ENCODE measurements at places on chromosomes 4 and X. TPM values are rescaled to one million over a fixed set of nuclear protein-coding genes. Genes with fewer than 3 reads are reported as not detected.

- DNase-seq: no peak
Measured at GRCh38 chr4:101851672-101852071, 61.1 kb downstream of the BANK1 start.

- DNase-seq: no peak
Measured at GRCh38 chr4:150890246-150890645, 124.8 kb downstream of the LRBA start.

The TRIM75 gene
- total RNA-seq: not detected

The PAGE1 gene
- total RNA-seq: not detected

GRCh38 chr4:181559637-181560036 is 683.6 kb upstream of the TENM3 start:
- DNase-seq: no peak

DNA sequence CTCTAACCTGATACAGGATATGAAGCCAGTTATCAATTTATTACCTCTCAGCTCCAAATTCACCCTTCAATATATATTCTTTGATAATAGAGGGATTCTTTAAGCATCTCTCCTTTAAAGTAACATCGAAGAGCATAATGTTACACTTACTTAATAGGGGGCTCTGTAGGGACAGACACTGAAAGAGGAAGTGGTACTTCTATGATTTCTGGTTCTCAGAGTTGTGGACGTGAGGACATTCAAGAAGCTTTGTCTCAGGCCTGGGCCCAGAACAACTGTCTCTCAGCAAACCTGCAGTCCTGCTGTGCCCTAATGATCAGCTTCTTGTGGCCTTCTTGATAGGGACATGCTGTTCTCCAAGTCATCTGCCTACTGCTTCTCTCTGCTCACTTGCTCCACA is 4.2 kb upstream of the ZXDB start:
- DNase-seq: no peak

GRCh38 chr4:100849319-100849718 is 331.5 kb upstream of the EMCN start:
- DNase-seq: no peak
